ENCODE measurements at places on chromosomes 3 and 15.
A peak's percentile ranks its signal among the peaks of the same experiment; 100 is the strongest.

- no peak for DNase-seq
Observed at GRCh38 chr15:29021857-29022256, 136.1 kb downstream of the APBA2 start.

DNA sequence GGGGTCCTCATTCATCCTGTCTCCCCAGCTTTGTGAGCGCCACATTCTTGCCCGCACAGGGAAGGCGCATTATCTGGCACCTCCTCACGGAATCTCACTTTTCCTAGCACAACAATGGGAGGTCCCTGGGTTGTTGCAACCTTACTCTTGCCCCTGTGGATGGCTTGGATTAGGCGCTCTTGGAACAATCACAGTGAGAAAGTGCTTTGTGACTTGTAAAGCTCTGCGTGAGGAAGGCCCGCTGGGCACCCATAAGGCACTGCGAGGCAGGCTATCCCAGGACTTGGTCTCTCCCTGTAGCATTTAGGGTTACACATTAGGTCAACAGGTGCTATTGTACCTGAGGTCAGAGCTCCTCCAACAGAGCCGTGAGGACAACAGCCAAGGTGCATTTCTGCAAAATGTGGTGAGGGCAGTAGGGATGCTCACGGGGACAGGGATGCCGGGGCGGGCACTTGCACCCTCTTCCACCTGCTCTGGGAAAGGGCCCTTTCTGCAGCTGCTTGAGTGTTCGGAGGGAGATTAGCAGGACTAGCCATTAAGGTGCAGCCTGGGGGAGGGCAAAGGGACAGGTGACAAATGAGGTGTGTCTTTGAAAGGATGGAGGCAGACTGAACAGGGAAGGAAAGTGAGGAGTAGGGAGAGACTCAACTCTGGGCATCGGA is 13.9 kb upstream of the LRRC15 start:
- DNase-seq = no peak

DNA sequence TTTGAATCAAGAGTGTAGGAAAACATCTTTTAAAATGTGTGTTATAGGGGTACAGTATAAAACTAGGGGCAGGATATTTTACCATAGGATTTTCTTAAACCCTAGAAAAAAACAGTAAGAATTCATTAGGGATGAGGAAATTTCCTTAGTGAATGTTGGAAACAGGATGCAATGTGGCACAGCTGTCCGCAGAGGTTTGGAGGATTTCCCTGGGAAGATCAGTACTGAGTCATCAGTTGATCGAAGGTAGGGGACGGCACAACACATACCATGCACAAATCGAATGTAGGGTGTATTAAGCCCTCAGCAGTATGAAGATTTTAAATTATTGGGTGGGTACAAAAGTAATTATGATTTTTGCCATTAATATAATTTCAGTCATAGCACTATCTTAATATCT is 49.9 kb downstream of the FNDC3B start:
- DNase-seq = no peak

DNA sequence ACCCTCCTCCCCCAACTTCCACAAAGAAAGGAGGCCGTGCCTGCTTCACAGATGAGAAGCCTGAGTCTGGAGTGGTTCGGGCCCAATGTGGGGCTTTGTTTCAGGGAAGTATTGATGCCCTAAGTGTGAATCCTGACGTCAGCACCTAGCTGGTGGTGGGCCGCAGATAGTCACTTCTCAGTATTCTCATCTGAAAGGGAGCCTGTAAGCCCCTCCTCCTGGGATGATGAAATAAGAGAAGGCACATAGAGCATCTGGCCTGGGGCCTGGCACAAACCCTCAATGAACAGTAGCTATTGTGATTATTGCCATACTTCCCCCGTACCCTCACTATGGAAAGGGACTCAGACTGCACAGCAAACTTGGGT is 24.8 kb downstream of the LINGO1 start:
- peak; percentile 95 for DNase-seq

GRCh38 chr15:87606971-87607370 is 649.6 kb downstream of the NTRK3 start:
- no peak for DNase-seq

DNA sequence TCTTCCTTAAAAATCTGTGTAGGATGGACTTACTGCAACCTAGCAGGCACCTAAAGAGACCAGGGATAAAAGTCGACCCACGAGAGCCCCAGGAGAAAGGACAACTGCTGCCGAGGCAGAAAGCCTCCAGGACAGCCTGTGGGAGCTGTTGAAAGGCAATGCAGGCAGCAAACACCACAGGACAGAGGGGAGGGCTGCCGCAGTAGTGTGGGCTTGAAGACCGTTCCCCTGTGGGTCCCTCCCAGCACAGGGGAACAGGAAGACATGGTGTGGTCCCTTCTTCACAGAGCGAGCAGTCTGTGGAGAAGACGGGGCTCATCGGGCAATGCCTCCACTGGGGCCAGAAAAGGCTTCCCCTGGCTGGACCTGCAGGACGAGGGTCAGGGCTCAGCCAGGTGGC is 58.5 kb upstream of the GATA2 start:
- DNase-seq = no peak

DNA sequence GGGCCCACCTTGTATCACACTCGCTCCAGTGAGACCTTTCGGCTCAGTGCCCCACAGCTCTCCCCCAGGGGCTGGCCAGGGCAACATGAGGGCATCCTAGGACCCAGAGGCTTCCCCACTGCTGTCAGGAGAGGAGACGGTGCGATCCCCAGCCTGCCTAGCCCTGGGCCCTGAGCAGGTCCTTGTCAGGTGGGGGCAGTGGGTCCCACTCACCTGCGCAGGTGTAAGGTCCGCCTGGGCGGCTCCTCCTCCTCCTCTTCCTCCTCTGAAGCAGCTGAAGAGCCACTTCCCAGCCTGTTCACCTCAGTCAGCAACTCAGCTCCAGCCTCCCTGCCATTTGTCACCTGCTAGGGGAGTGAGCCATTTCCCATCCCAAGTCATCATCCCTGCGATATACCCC is 9.6 kb downstream of the KIF7 start:
- no peak for DNase-seq

DNA sequence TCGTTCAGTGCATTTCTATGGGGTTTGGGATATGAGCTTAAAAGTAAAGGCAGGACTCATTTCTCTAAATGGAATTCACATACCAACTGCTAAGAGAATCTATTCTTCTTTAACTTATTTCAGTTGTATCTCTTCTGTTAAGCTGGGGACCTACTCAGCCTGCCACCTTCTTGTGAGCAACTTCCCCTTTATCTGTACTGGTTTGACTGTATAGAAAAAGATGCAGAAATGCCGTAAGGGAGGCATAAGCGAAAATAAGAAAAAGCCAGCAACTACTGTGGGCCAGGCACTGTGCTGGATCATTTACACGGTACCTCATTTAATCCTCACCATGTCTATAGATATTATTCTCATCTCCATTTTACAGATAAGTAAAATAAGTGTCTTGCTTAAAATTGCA is 38.4 kb downstream of the RBMS3 start:
- DNase-seq = no peak

GRCh38 chr3:189883113-189883753 is 237.5 kb downstream of the P3H2 start:
- DNase-seq = no peak

DNA sequence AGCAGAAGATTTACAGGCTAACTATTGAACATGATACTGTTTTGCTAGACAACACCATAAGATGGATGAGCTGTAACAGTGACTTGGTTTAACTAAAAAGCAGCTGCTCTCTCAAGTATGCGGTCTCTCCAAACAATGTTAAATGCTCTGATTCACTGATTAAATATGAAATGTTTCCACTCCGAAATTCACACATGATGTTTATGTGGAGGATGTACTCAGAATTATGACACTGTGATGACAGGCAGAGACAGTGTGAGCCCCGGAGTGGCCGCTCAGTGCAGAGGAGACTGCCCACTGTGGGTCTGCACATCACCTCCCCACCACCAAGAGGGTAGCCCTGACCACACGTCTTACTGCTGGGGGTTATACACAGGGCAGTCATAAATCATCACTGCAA is 83.9 kb upstream of the MEX3B start:
- DNase-seq = no peak
